ENCODE measurements at places on chromosomes 1 and 21. TPM values are rescaled to one million over a fixed set of nuclear protein-coding genes. Genes with fewer than 3 reads are reported as not detected.

Gene OR2L5
- polyA plus RNA-seq = not detected

GRCh38 chr1:39816415-39817090 is 27.9 kb upstream of the BMP8B start:
- peak; percentile 48 for DNase-seq

DNA sequence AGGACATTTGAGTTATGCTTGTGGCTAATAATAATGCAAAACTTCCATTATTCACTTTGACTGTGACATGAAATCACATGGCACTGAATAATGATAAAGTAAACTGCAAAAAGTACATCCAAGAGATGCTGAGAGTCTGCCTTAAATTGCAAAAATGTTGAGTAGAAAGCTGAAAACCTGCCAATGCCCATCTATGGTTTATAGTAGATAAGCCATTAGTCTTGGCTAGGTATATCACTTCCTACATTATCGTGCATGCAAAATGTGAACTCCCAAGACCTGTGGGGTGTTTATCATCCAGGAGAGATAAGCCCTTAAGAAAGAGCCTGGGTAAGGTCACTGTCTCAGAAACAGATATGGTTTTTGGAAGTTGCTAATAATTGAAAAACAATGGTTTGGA is 208.7 kb upstream of the DPYD start:
- no peak for DNase-seq

DNA sequence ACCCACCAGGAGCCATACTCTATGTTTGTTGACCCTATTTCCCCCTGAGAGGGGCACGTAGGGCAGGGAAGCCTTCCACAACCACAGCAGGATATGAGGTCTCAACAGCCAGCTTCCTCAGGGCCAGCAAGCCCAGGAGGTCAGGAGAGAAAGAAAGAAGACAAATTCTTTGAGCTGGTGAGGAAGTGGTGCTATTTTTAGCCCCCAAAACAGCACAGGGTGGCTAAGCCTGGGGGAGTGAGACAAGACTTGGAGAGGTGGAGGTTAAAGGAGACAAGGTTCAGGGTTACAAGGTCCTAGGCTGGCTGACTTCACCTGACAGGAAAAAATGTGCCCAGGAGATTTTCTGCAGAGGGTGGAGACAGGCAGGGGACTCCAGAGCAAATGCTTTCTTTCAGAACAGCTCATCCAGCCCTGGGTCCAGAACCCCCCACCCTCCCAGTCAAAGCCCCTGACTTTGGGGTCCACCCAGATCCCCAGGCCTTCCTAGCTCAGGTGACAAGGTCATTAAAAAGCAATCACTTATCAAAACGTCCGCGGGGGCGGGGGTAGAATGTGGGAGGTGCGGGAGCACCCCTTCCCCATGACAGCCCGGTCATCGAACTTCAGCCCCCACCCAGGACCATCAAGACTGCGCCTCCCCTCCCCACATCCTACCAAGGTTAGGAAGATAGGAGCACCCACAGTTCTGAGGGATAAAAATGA is 1.3 kb downstream of the SV2A start:
- DNase-seq = no peak

Gene KRTAP19-2
- polyA plus RNA-seq = not detected

DNA sequence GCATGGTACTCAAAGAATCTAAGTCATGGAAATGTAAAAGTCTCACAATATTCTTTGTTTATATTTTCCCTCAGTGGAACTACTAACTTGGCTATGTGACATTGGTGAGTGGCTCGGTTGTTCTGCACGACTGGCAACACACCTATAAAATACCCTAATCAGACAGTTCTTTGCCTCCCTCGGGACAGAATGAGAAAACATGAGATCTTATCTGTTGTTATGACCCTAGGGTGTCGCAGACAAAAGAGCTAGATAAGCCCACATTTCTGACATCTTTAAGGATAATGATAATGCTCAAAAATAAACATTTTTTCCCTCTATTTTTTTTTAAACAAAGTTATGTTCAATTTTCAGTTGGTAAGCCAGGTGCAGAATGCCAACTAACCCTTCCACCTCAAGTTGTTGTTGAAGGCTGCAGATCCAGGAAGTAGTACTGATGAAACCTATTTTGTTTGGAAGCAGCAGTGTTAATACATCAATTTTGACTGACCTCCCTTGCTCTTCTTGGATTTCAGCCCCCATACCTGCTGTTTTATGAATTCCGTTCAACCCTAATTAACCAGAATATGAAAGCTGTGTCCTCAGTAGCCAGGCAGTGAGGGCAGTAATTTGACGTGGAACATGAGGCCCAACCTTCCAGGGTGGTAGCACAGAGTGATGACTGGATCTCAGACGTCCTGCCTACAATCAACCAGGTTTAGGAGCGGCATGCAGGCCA is 108.7 kb upstream of the DUSP10 start:
- no peak for DNase-seq

- no peak for DNase-seq
Observed at GRCh38 chr1:76379506-76379905, 305.0 kb downstream of the ST6GALNAC3 start.

Gene S100A16
- polyA plus RNA-seq = not detected

DNA sequence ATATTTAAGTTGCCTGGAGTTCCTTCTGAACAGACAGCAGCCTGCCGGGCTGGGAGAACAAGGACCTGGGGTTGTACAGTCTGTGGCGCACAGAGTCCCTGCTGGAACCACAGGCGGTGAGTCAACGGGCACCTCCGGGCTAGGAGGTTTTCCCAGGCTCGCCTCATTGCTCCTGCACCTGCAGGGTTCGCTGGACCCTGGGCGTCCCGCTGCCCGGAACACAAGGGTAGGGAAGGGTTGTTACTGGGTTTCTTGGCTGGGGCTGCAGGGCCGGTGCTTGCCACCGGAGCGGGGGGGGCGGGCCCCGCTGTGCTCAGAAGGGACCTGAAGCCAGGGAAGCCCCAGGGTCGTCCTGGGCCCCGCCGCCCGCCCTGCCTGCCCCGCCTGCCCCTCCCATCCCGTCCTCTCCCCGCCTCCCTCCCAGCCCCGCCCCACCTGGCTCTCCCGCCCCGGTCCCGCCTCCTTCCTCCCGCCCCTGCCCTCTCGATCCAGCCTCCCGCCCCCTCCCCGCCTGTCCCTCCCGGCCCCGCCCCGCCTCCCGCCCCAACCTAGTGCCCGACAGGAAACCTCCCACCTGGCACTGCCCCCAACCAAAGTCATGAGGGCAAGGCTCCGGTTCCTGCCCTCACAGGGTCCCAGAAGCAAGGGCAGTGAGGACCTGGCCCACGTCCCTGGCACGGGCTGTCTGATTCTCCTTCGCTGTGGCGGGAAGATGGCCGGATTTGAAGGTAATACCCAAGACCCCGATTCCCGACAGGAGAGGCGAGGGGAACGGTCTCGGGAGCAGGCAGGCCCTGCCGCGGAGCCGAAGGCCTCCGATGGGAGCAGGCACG is 6.8 kb downstream of the JMJD4 start:
- peak; percentile 28 for DNase-seq

- DNase-seq = no peak
Observed at GRCh38 chr1:185375583-185375982, 58.5 kb upstream of the IVNS1ABP start.

DNA sequence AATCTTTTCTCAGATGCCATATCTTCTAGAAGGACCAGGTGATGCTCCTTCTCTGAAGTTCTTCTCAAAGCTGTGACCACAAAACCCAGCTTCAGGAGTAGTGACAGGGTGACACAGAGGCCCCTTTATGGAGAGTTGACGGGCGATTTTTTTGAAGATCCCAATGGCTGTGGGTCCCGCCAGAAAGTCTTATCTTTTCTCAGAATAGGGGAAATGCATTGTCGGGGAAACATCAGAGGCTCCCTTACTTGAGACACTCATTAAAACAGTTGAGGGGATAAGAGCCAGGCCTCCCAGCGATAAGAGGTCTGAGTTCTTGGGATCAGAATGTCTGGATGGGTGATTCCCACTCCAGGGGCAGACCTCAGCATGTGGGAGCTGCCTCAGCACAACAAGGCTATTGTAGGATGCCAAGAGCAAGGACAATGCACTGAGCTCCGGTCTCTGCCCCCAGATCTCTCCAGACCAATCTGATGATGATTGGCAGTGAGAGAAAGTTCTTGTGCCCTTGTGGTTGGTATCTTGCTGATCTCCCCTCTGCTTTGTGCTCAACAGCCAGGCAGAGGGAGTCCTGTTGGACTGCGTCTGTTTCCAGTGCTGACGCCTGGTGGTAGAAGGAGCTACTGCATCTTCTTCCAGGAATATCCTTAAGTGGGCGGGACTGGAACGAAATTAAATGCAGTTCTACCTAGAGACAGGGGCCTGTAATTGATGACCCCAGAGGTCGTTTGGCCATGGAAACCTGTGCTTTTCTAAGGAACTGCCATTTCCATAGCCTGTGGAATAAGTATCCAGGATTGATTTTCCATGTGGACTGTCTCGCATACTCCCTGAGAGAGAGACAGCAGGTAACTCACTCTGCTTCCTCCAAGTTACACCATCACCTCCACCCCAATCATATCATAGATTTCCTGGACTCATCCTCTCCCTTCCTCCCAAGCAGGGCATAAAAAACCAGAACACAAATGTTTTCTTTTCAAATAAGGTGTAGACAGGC is 6.8 kb upstream of the ACKR1 start:
- DNase-seq = peak; percentile 28

Gene SH2D1B
- 0.21 TPM for polyA plus RNA-seq

Gene CFAP126
- not detected for polyA plus RNA-seq

GRCh38 chr1:220224611-220225124 is 47.6 kb downstream of the RAB3GAP2 start:
- DNase-seq = no peak

DNA sequence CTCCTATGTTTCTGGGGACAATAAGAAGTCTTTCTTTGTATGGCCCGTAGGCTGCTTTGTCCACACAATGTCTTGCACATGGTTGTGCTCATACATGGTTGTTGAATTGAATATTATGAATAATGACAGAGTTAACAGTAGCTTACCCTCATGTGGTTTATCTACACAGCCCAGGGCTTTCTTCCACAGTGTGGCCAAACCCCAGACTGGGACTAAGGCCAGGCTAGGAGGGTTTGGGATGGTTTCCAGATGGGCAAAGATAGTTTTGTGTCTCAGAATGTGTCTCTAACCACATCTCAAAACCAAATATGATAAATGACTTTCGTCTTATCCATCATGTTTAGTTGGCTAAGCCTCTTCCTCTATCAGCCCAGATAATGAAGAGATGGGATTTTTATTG is 65.2 kb downstream of the CACNA1E start:
- DNase-seq = no peak

GRCh38 chr1:208202333-208202995 is 41.7 kb downstream of the PLXNA2 start:
- no peak for DNase-seq

DNA sequence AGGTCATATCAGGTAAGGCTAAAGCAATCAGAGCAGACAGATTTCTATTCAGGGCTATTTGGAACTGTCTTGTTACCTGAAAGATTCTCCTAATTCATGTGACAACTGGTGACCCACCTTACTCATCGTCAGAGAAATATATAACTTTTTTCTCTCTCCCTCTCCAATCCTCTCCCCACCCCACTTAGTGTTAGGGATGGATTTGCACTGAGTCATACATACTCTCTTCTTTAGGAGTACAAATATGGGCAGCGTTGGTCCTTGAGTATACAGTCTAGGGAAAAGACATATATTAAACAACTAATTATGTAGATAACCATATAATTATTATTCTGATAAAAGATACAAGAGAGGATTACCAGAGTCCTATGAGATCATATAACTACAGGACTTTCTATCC is 246.3 kb downstream of the HHIPL2 start:
- no peak for DNase-seq

Gene IL20
- not detected for polyA plus RNA-seq

Gene CACNA1S
- polyA plus RNA-seq = not detected

GRCh38 chr21:14382486-14382834 is 486 bp downstream of the HSPA13 start:
- no peak for DNase-seq

- peak; percentile 23 for DNase-seq
Observed at GRCh38 chr1:24898152-24898908, 31.7 kb downstream of the RUNX3 start.

DNA sequence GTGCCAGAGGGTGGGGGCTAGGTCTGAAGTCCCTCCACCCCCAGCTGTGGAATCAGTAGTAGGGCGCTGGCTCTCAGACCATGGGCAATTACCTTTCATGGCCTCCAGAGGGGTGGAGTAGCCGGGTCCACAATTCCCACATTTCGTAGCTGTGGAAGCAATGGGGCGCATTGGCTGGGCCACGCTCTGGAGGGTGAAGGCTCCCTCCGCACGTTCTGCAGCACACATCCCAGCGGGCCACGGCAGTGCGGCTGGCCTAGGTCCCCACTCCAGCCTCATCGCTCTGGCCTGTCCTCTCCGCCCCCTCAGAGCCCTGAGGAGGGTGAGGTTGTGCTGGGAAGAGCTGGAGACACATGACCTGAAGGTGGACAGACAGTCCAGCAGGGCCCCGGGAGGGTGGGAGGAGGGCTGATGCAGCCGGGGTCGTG is 2.9 kb downstream of the SELENBP1 start:
- DNase-seq = no peak

GRCh38 chr1:170562646-170563338 is 30.8 kb downstream of the GORAB start:
- DNase-seq = no peak

Gene RHOU
- polyA plus RNA-seq = not detected

DNA sequence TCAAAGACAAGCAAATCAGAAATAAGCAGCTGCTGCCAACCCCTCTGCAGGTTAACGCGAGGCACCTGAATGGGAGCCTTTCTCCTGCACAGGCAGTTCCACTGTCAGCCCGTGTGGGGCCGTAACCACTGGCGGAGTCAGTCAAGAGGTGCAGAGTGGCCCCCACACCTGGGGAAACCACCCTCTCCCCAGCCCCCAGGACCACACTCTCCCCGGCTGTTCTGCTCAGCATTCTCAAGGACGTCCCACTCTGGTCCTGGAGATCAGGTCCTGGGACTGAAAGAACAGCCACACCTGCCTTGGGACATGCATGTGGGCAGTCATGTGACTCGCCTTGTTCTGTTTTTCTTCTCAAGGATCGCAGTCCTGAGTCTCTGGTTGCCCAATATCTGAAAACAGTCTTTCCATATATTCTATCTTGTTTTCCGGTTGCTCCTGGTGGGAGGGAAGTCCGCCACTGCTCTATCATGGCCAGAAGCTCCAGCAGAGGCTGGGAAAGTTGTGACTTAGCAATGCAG is 252.5 kb downstream of the PTPRU start:
- DNase-seq = no peak

DNA sequence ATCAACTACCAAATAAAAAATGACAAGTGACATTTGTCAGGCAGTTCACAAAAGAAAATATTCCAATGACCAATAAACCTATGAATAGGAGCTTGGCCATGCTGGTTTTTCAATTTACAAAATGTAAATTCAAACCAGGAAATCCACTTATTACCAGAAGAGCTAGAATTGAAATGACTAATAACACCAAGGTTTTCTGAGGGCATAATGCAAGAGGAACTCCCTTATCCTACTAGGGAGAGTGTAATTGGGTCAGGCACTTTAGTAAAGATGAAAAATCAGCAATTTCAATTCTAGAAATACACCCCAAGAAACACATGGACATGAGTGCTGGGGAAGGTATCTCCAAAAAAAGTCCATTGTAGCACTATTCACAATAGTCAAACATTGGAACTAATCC is 16.7 kb upstream of the TIAM1 start:
- no peak for DNase-seq
